ENCODE measurements at places on chromosomes 4 and X.

- DNase-seq: no peak
Measured at GRCh38 chrX:141736656-141737055, 38.1 kb upstream of the SPANXD start.

DNA sequence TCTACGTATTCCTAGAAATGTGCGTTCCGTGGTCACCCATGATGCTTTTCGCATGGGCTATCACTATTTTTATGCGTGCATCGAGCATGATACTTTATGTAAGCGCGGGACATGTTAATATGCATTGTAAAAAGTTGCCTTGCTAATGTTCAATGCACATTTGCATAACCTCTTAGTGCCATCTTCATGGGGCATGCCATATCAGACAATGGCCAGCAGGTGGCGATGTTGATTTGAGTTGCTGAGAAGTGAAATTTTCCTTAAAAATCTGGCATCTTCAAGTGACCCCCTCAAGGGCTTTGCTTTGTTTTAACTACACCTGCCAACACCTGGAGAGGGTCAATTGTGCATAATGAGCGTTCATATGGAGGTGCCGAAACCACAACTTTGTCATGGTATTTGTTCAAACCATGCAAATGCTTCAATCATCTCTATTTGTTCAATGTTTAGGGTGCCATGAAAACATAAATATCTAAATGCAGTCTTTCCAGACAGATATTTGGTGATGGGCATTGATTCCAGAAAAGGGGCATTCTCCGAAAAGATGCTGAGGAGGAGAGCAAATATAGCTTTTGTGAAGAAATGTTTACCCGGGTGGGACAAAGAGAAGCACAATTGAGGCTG lies 833.9 kb upstream of the PRKX start:
- DNase-seq: peak; percentile 39

- DNase-seq: peak; percentile 14
Measured at GRCh38 chr4:133150486-133151340, 1.6 kb downstream of the PCDH10 start.

- no peak for DNase-seq
Measured at GRCh38 chr4:188008377-188008776, 12.8 kb downstream of the ZFP42 start.

DNA sequence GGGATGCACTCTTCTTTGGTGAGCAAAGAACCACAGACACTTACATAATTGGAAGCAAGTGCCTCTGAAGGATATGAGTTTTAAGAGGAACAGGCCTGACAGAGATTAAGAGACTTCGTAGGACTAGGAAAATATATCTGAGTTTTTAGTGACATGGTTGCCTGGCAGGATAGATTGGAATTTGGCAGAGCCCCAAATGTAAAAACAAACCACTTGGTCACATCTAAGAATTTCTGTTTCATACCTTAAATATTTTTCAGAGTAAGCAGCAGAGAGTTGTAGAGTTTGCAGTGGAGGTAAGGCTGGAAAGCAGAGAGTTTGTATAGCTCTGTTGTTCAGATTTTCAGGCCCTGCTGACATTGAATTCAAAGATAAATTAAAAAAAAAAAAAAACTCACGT lies 150.1 kb upstream of the MAGEB2 start:
- DNase-seq: no peak

DNA sequence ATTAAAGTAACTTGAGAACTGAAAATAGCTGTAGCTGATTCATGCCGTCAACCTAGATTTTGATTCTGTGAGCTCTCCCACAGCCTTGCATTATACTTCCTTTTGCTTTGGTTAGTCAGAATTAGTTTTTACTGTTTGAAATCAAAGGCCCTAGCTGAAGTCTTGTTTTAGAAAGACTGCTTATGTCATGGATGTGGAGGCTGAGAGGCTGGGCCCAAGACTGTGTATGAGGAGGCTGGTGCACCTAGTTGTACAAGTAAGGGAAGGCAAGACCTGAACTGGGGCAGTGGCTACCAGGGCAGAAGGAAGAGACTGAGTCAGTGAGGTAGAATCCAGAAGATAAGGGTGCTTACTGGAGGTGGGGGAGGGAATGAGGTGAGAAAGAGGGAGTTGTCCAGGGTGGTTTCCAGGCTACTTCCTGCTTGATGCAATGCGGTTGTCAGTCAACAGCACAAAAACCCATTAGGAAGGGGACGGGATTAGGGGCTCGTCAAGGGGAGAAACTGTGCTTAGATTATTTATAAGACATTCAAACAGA lies 76.2 kb upstream of the PAGE3 start:
- DNase-seq: no peak

GRCh38 chr4:90069151-90069550 lies 58.0 kb upstream of the CCSER1 start:
- DNase-seq: no peak

DNA sequence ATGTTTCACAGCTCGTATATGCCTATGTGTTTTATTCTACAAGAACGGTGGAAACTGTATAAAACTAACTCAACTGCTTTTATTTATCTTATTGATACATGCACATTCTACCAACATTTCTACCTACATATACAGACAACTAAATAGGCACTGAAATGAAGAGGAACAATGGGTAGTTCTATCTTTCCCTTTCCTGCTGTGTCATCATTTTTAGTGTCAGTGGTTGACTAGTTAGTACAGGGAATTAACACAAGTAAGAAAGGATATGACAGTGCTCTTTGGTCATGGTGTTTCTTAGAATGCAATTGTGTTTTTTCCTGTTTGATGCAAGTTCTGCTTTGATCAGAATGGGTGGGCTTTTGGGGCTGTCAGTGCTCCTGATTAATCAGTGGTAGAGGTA lies 293.8 kb upstream of the CTSO start:
- DNase-seq: no peak

GRCh38 chr4:82744284-82744968 lies 54.2 kb downstream of the SCD5 start:
- DNase-seq: peak; percentile 38

GRCh38 chr4:112546476-112546875 lies 30.5 kb upstream of the NEUROG2 start:
- no peak for DNase-seq

- DNase-seq: no peak
Measured at GRCh38 chr4:51909236-51909703, 66.3 kb downstream of the DCUN1D4 start.

DNA sequence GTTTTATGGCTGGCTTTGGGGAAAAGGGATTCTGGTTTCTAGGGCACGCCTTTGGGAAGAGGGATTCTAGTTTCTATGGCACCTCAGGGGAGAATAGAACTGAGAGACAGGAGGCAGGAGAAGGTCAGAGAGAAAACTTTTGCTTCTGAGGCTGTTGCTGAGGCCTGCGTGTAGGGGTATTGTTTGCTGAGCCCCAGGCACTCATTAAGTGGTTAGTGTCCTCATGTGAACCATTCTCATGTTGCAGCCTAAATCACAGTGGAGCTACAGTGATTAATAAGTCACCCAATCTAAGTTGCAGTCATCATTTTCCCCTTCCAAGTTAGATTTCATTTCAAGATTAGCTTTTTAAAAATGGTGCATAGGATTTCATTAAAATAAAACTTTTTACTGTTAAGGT lies 29.0 kb downstream of the VCX3A start:
- no peak for DNase-seq

GRCh38 chrX:72120837-72121236 lies 10.9 kb downstream of the RTL5 start:
- no peak for DNase-seq

GRCh38 chrX:18997916-18998315 lies 14.0 kb upstream of the PHKA2 start:
- DNase-seq: peak; percentile 22

GRCh38 chrX:134444681-134445080 lies 15.3 kb upstream of the HPRT1 start:
- no peak for DNase-seq

DNA sequence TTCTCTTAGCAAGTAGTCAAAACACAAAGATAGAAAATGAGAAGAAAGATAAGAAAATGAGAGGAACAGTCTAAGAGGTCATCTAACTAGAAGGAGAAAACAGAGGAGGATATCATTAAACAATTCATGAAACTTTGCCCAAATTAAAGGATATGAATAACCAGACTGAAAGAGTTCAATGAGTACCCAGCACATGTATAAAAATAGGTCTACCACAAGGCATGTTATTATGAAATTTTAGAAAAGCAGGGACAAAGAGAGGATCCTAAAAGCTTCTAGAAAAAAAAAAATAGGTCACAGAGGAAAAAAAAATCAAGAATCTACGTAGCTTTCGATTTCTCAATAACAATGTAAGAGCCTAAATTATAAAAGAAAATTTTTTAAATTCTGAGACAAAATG lies 118.5 kb downstream of the WDFY3 start:
- DNase-seq: no peak

DNA sequence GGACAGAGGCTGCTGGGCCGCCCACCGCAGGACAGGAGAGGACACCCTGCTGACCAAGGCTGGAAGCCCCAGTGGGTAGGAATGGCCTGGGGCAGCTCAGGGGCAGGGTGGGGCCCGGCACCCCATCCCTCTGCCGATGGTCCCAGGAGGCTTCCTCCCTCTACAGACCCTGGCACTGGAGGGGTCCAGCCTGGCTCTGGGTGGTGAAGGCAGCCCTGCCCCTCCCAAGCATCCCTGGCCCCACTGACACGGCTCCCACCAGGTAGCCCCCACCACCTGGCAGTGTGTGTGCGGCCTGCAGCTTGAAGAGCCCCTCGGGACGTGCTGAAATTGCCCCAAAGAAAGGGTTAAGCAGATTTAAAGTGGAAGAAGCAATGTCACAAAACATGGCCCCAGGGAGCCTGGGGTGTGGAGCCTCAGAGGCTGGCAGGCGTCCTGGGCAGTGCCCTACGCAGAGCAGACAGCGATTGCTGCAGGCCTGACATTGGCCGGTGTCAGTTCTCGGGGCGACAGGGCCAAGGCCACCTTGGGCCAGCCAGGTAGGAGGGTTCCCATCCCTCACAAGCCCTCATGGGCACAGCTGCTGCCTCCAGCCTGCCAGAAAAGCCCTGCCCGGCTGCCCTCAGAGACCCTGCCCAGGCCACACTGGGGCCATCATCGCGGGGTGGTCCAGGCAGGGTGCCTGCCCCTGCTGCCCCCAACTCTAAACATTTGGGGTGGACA lies 80.5 kb downstream of the FAM53A start:
- peak; percentile 16 for DNase-seq

DNA sequence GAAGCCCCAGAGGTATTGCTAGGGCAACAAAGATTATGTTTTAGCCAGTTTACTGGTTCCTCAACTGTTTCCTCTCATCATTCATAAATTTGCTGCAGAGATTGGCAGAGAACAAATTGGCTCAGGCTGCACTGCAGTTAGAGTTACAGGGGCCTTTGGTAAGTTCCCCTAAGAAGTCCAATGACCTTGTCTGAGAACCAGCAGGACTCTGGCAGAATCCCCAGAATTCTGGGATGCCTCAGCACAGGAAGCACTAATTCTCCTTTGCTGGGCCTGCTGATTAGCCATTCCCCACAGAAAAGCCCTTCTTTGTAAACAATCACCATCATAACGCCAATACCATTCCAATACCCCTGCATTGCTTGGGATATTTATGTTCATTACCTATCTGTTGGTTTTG lies 151.3 kb downstream of the USP46 start:
- no peak for DNase-seq

DNA sequence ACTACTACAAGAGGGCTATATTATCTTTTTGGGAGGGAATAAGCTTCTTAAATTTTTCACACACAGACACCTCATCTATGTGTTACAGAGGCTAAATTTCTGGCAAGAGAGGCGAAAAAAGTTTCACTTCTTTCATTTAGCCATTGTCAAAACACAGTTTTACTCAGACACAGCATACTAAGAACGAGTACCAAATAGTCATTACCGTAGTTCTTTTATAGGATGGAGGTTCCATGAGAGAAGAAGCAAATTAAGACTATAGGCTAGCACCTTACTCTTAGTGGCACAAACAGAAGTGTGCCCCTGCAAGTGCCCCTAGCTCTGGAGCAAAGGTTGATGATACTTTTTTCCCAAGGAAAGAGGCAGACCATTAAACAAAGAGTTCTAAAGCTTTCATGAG lies 26.2 kb downstream of the UGT2B7 start:
- no peak for DNase-seq

DNA sequence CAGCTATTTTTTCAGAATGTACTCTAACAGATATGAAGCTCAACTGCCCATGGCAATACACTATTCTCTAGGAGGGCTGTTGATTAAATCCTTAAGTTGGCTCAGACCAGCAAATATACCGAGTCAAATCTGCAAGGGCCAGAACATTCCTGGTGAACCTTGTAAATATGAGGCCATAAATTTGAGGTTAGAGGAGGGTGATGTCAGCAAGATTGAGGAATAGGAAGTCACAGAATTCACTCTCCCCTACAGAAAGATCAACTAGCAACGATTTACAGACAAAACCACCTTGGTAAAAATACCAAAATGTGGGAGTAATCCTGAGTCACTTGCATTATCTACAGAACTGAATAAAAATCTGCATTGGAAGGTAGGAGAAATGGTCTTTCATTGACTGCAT lies 399.3 kb downstream of the GPM6A start:
- no peak for DNase-seq

DNA sequence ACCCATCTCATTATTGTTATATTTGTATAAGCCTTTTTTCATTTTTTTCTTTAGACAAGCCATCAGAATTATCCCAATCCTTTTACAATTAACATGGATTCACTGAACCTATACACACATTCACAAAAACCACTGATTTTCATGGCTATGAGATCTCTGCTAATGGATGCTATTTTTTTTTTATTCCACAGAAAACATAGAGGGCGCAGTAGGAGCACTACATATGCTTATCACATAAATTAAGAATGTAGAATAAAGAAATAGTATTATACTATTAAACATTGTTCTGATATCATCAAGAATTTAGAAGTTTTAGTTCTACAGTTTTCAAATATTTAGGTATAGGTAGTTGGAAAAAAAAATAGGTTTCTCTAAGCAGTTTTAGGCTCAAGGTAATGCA lies 1477.4 kb downstream of the ARAP2 start:
- DNase-seq: no peak

- no peak for DNase-seq
Measured at GRCh38 chr4:177573507-177573906, 131.3 kb upstream of the AGA start.
